ENCODE measurements at places on chromosomes 2 and 18. TPM values are rescaled to one million over a fixed set of nuclear protein-coding genes. Genes with fewer than 3 reads are reported as not detected.

DNA sequence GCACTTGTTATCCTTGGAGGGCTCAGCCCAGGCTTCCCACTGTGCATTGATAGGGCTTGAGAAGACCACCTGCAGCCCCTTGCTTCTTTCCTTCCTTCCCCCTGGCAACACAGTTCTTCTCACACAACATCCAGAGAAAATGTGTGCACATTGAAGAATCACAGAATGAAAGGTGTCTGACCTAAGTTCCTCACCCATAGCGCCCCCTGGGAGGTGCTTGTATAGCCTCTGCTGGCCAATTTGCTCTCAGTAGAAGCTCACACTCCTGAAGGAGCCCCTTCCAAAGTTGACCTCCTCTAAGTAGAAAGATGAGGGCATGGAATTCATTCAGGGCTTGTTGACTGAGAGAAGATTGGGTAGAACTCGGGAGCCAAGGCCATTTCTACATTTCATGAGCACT is 758.4 kb upstream of the KLHL29 start:
- no peak for DNase-seq

The ALKAL2 gene
- not detected for total RNA-seq

DNA sequence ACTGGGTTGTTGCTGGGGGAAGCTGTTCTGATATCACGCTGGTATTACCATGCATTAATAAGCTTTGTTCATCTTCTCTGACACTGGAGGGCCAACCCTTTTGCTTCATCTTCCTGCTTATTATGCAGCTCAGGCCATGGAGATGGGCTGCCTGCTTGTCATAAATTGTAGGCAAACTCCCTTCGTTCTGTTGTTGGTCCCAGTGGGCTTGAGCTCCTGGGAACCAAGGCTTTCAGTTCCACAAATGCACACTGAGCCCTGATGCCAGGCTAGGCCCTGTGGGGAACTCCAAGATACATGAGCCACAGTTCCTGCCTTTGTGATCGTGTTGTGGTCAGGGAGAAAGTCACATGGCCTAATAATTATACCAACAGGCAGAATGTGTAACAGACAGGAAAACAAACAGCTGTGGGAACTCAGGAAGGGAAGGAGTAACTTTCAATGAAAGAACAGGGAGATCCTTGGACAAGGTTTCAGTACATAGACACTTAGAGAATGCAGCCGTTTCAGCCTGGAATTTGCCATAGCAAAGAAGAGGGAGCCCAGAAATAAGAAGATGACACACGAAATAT is 49.0 kb upstream of the BCL2L11 start:
- peak; percentile 92 for DNase-seq

- DNase-seq: no peak
These were observed 23.5 kb downstream of the ROCK2 start for GRCh38 chr2:11320698-11321492.

GRCh38 chr2:214492152-214492551 is 81.3 kb downstream of the VWC2L start:
- DNase-seq: no peak

The CFLAR gene
- 16.9 TPM for total RNA-seq

GRCh38 chr2:40625849-40626248 is 174.0 kb upstream of the SLC8A1 start:
- DNase-seq: peak; percentile 29

DNA sequence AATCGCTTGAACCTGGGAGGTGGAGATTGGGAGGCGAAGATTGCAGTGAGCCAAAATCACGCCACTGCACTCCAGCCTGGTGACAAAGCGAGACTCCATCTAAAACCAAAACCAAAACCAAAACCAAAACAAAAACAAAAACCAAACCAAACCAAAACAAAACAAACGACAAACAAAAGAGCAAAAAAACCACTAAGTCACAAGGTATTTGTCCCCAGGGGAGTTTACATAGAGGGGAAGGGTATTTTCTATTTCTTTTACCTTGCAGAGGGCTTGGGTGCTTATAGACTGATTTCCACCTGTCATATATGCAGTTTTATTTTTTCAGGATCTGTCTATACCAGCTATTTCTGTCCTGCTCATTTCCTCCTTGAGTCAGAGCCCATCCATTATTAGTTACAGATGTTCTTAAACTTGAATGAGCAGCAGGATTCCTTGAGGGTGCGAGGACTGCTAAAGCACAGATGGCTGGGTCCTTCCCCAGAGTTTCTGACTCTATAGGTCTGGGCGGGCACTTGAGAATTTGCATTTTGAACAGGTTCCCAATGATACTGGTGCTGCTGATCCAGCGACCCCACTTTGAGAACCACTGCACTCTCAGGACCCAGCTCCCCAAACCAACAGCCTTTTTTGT is 102.2 kb upstream of the UXS1 start:
- no peak for DNase-seq

DNA sequence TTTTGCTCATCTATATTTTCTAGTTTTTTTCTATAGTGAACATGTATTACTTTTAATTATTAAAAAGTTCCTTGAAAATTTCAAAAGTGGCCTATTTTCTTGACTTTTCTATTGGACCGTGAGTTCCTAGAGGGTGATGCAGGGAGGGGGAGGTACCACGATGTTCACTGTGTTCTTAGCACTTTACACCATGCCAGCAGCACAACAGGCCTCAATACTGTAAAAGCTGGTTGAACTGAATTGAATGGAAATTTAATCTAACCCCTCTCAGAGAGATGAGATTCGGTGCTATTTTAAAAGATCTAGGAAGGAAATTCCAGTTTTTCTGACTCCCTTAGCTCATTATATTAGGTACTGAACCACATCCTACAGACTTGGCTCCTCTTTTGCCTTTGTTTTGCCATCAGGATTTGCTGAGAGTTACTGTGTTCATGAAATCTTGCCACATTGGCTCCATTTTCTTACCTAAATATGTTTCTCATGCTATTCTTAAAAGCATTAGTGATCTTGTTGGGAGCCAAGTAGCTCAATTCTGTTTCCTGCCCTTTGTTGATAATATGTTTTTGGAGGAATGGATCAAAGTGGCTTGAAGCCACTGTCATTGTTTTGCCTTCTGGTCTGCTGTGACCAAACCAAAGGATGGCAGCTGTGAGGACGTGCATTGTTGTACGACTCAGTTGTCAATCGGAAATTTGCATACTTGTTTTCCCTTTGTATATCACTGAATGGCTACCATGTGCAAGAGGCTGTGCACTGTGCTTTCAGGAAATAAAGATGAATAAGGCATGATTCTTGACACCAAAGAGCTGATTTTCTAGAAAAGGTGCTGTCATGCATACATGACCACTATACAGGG is 25.3 kb downstream of the MYO1B start:
- DNase-seq: no peak

The TEKT4 gene
- total RNA-seq: not detected

DNA sequence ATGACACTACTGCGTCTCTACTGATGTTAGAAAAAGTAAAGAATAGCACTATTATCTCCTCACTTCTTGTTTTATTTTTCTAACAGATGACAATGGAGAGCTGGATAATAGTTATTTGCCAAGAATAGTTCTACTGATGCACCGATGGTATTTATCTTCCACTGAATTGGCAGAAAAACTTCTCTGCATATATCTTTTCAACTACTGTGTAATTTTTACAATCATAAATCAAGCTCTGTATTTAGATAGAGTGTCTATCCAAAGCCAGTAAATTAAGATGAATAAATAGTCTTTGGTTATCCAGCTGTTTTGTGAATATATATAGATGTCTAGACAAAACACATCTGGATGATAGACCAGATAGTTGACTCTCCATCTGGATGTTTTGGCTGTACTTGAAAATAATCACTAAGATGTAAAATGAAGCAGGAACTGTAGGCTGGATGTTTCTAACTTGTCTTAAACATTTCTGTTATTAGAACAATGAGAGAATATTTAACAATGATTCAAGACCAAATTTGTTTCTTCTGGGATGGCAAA is 40.1 kb downstream of the RASGRP3 start:
- DNase-seq: no peak

GRCh38 chr2:27000228-27000627 is 29.8 kb downstream of the MAPRE3 start:
- no peak for DNase-seq

The FAM124B gene
- 0.06 TPM for total RNA-seq

The MSTN gene
- total RNA-seq: not detected

DNA sequence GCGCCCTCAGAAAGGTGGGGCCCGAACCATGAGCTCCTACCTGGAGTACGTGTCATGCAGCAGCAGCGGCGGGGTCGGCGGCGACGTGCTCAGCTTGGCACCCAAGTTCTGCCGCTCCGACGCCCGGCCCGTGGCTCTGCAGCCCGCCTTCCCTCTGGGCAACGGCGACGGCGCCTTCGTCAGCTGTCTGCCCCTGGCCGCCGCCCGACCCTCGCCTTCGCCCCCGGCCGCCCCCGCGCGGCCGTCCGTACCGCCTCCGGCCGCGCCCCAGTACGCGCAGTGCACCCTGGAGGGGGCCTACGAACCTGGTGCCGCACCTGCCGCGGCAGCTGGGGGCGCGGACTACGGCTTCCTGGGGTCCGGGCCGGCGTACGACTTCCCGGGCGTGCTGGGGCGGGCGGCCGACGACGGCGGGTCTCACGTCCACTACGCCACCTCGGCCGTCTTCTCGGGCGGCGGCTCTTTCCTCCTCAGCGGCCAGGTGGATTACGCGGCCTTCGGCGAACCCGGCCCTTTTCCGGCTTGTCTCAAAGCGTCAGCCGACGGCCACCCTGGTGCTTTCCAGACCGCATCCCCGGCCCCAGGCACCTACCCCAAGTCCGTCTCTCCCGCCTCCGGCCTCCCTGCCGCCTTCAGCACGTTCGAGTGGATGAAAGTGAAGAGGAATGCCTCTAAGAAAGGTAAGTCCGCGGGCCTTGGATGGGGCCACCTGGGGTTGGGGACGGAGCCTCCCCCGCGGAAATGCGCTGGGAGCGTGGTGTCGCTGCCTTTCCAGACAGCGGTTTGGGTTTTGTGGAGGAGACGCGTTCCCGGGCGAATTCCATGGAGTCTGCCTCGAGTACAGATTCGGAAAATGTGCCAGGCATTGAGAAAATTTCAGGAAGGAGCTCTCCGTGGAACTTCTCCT is 559 bp downstream of the HOXD1 start:
- no peak for DNase-seq

GRCh38 chr2:240433973-240434727 is 1.3 kb upstream of the GPC1 start:
- peak; percentile 85 for DNase-seq

- DNase-seq: no peak
These were observed 120.0 kb upstream of the PPP1CB start for GRCh38 chr2:28631514-28632206.

- DNase-seq: no peak
These were observed 1144.7 kb upstream of the DDX18 start for GRCh38 chr2:116669782-116670181.

GRCh38 chr2:172223601-172224054 is 120.9 kb upstream of the DLX2 start:
- no peak for DNase-seq

DNA sequence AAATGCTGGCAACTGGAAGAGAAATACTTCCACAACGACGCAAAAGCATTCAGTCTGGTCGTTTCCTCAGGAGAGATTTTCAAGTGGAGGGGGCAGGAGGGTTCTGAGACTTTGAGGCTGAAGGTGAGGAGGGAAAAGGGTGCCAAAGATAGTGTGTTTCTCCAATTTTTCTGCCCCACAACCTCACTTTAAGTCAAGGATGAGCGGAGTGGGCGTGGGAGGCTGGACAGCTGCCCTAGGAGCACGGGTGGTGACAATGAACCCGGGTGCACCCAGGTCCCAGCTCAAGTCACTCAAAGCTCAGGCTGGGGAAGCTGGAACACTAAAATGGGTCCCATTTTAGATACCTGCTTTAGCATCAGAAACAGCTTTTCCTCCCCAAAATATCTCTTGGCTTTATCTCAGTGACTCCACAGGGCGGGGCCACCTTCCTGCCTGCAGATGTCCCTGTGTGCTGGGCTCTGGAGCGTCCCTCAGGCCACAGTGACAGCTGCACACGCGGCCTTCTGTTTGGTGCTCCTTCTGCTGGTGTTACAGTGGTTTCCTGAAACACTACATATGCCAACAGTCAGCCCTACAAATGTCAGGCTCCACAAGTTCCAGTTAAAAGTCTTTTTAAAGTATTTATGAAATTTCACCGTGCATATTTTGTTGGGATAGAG is 1.4 kb upstream of the MBP start:
- no peak for DNase-seq

All from H4 (cell line).